ENCODE measurements at places on chromosomes 4 and X. TPM values are rescaled to one million over a fixed set of nuclear protein-coding genes. Genes with fewer than 3 reads are reported as not detected.

DNA sequence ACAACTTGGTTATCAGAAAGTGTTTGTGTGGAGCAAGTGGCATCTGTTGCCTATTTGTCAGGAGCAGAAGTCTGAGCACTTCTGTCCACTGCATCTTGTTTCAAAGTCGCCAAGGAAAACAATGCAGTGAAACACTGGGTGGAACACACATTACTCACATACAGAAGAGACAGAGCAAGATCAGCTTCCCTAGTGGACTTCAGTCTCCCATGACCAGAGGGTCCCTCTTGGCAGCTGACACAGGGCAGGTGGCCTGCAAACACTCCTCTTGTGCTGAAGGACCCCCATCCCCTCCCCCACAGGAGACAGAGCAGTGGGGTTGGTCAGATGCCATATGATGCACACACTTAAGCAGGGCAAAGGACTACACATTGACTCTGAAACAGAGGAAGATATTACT is 3.6 kb upstream of the BBS12 start:
- no peak overlapping the region for H3K4me3 ChIP-seq
- H3K36me3 ChIP-seq = no peaks in the 10 kb centered on the region
- H3K27me3 ChIP-seq = no peaks in the 10 kb centered on the region
- DNase-seq = no peak
- H3K27ac ChIP-seq = no peak overlapping the region

DNA sequence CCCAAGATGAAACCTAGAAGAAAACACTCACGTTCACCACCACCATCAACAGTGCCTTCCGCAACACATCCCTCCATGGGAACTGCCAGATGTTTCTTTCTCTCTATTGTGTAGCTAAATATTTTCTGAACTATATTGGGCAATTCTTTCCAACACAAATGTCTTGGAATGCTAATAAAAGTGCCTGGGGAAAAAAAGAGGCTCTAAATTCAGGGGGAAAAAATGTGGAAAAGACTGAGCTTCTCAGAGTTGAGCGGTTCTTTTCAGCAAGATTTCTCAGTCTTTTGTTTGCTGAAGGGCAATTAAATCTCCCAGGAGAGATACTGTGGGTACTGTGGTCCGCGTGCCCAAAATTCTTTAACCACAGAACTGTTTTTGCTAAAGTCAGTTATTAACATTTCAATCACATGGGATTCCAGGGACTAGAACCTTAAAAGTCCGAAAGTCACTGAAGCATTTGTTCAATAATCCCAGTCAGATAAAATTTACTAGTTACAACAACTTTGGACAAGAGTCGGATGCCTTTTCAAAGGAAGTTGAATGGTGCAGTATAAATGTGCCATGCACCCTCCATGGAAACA is 51.9 kb upstream of the DHRSX start:
- H3K4me1 ChIP-seq = no peaks in the 10 kb centered on the region
- H3K36me3 ChIP-seq = no peaks in the 10 kb centered on the region
- DNase-seq = no peak
- no peak overlapping the region for H3K27ac ChIP-seq
- H3K4me3 ChIP-seq = no peak overlapping the region
- H3K27me3 ChIP-seq = no peaks in the 10 kb centered on the region

DNA sequence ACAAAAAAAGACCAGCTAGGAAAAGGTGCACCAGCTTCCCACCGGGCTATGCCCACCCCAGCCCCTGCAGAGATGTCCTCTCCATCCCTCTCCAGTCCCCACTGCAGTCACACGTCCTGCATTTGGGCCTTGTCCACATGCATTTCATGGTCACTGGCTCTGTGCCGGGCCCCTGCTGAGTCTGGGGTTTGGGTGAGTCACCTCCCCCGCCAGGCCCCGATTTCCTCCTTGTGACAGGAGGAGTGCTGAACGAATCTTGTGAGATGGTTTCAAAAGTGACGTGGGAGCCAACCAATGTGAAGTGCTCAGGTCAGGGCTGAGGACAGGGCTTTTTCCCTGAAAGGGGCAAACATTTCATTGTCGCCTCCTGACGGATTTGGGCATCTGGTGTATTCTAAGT is 7.1 kb downstream of the CPZ start:
- no peaks in the 10 kb centered on the region for H3K27me3 ChIP-seq

DNA sequence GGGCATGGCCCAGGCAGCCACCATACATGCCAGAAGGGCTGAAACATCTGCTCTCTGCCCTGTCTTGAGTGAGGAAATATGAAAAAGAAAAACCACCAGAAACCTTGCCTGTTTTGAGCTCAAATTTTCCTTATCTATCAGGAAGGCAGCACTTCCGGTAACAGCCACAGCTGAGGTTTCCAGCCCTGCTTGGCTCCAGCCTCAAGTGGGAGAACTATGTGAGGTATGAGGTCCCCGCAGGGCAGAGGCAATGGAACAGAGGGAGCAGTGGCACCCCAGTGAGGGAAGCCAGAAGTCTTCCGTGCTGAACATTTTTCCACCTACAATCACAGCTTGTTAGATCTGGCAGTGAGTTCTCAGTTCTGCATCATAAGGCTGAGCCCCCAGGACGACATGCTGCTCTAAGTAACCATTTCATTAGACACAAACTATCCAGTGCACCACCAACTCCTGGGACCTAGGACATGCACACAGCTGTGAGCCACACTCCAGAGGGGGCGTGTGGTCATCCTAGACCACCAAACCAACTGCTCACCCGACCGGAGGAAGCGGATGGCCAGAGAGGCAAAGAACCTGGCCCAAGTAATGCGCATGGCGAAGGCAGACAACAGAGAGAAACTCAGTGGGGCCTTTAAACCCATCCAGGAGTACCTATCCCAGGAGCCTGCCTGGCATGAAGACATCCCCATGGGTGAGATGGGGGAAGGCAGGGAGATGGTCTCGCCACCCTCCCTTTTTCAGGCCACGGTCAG is 22.6 kb downstream of the WDR1 start:
- no peaks in the 10 kb centered on the region for H3K27me3 ChIP-seq
- peaks cover 24% of the 10 kb centered on the region for H3K36me3 ChIP-seq
- no peak for DNase-seq
- no peak overlapping the region for H3K4me3 ChIP-seq
- H3K4me1 ChIP-seq = peaks cover 20% of the 10 kb centered on the region
- no peak overlapping the region for H3K27ac ChIP-seq

The UPF3B gene
- 10.2 TPM for total RNA-seq

DNA sequence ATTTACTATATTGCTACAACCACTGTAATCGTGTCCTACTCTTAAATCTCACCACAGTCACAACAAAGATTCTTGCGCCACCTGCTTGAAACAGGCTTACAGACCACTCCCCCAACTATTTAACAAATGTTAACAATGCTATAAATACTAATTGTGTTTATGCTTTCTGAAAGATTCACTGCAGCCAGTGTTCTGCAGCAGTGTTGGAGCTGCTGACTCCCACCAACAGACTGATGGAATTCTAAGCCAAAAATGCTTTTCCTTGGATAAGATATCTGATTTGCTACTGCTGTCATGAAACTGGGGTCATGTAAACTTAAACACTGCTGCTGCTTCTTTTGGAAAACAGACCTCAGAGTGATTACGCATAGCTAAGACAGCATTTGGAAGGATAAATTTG is 244.2 kb upstream of the MAB21L2 start:
- no peaks in the 10 kb centered on the region for H3K36me3 ChIP-seq
- no peak for DNase-seq
- H3K4me3 ChIP-seq = no peak overlapping the region

The CDKL2 gene
- total RNA-seq = 2.0 TPM

GRCh38 chrX:57528670-57529255 is 63.0 kb upstream of the ZXDB start:
- no peak overlapping the region for H3K4me3 ChIP-seq
- H3K27ac ChIP-seq = no peak overlapping the region
- H3K27me3 ChIP-seq = peaks cover 6% of the 10 kb centered on the region

GRCh38 chr4:147160908-147161513 is 215.3 kb upstream of the TTC29 start:
- H3K36me3 ChIP-seq = no peaks in the 10 kb centered on the region
- H3K4me1 ChIP-seq = no peaks in the 10 kb centered on the region
- DNase-seq = peak; percentile 22

The SOWAHD gene
- total RNA-seq = 4.9 TPM

- H3K4me3 ChIP-seq = no peak overlapping the region
- H3K36me3 ChIP-seq = no peaks in the 10 kb centered on the region
- H3K4me1 ChIP-seq = no peaks in the 10 kb centered on the region
- no peaks in the 10 kb centered on the region for H3K27me3 ChIP-seq
- no peak for DNase-seq
Measured at GRCh38 chr4:25330335-25330734, 17.8 kb downstream of the ZCCHC4 start.

DNA sequence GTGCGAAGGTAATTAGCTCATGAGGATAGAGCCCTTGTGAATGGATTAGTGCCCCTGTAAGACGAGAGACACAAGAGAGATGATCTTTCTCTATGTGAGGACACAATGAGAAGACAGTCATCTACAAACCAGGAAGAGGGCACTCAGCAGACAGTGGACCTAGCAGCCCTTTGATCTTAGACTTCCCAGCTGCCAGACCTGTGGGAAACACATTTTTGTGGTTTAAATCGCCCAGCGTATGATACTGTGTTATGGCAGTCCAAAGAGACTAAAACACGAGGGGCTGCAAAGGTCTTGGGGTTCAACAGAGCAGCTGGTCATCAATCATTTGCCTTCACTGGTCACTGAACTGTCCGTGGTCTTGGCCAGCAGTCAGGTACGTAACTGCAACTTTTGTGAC is 9.2 kb upstream of the SYNPO2 start:
- no peaks in the 10 kb centered on the region for H3K4me1 ChIP-seq
- DNase-seq = no peak
- H3K36me3 ChIP-seq = no peaks in the 10 kb centered on the region
- H3K4me3 ChIP-seq = no peak overlapping the region
- no peak overlapping the region for H3K27ac ChIP-seq

DNA sequence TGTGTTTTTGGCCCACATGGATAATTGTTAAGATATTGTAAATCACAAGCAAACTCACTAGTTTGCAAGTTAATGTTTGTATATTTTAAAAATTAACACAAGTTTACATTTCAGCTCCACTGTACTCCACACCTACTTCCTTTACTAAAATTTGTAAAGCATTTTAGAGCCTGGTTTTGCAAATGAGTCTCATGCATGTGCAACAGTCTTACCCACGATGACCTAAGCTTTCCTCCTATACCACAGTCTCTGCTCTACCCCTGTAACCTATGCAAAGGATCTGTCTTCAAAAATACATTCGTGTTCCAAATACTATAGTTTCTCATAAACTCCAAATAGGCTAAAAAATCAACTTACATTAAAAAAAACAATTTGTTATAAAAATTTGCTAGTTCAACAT is 10.2 kb downstream of the BDH2 start:
- DNase-seq = no peak
- H3K36me3 ChIP-seq = no peaks in the 10 kb centered on the region
- H3K4me3 ChIP-seq = no peak overlapping the region

GRCh38 chr4:21710179-21710835 is 238.3 kb downstream of the KCNIP4 start:
- H3K27ac ChIP-seq = no peak overlapping the region
- no peaks in the 10 kb centered on the region for H3K4me1 ChIP-seq
- DNase-seq = no peak
- H3K4me3 ChIP-seq = no peak overlapping the region
- no peaks in the 10 kb centered on the region for H3K36me3 ChIP-seq

The SLC9B2 gene
- 1.3 TPM for total RNA-seq

DNA sequence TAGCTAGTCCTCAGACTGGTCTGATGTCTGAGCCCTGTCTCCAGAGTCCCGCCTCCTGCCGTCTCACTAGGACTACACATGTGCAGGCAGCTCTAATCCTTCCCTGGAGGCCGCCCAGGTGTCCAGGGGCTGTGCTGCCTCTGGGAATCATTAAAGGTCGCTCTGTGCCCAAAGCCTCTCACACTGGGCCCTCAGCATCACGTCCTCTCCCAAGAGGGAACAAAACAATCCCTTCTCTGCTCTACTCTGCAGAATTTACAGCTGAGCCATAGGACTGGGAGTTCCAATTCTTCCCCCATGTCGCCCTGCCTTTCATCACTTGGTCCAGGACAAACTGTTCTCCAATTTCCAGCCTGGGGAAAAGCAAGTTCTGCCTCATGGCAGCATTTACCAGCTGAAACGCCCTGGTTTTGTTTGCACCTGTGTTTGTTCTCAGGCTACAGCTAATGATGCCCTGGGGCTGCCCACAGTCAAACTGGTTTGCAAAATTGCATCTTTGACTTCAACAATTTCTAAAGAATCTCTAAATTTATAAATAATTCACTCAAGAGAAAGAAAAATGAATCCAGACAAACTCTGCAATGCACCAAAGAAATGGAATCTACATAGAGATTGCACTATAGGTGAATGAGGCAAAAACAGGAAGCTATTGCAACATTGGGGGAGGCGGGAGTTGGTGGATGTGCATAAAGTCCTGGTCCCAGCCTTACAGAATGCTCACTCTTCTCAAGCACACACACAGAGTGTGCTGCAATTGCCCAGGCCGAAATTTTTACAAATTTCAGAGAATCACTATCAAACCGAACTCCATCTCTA is 7.2 kb upstream of the MRFAP1 start:
- no peak overlapping the region for H3K4me3 ChIP-seq
- no peak overlapping the region for H3K27ac ChIP-seq
- H3K4me1 ChIP-seq = no peaks in the 10 kb centered on the region
- no peak for DNase-seq

Measured in colonic mucosa (tissue), 4 donors.